HTR-8/SVneo (cell line): ENCODE measurements at places on chromosomes 7 and 10.
A peak's percentile ranks its signal among the peaks of the same experiment; 100 is the strongest.

GRCh38 chr7:32079510-32079909 lies 9.3 kb upstream of the PDE1C start:
- DNase-seq: no peak

- DNase-seq: no peak
Measured at GRCh38 chr10:77125231-77125630, 512.4 kb downstream of the KCNMA1 start.

DNA sequence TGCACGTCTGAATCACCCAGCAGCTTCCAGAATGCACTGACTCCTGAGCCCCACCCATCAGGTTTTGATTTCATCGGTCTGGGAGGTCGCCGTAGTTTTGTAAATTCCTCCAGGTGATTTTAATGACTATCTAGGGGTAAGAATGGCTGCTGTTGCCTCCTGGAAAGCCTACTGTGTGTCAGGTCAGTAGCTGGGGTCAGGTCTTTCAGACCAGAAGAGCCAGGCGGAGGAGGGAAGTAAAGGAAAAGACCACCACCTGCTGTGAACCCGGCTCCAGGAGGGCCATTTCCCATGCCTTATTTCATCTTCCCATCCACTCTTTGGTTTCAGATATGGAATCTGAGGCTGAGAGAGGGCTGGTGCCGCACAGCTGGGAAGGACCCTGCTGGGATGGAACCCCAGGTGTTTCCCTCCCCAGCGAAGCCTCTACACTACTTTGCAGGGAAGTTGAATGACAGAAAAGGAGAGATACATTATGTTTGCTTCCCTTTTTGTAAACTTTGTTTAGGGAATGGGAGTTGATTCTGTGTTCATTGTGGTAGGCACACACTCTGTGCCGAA lies 19.8 kb downstream of the ADAMTS14 start:
- DNase-seq: no peak

DNA sequence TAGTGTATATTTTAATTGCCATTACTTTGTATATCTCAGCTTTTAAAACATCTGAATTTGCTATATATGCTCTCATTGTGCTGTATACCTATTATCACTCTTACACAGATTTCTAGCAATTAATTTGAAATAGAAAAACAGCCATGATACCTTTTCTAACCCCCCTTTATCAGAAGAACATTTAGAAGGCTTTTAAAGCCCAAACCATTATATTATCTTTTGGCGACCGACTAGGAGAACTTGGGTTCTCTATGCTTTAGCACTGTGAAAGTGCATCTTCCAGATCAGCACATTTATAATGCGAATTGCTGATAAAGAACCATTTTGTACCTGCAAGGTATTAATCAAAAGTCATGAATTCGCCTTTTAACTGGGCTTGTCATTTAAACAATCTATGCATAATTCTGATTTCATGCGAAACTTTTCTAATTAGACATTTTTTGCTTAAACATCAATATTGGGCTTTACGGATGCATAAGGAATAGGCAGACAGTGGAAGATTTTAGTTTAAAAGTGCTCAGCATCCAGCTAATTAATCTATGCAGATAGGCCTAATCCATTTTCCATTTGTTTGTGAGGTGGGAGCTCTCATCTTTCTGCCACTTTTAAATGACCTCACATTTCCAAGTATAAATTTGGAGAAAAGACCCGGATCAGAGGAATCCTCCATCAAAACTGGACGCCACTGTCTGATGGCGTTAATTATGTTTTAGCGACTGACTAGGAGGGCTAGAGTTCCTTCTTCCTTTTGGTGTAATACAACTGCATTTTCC lies 1.2 kb upstream of the MLLT10 start:
- no peak for DNase-seq

GRCh38 chr7:121504482-121504881 lies 108.4 kb upstream of the FAM3C start:
- DNase-seq: peak; percentile 56

DNA sequence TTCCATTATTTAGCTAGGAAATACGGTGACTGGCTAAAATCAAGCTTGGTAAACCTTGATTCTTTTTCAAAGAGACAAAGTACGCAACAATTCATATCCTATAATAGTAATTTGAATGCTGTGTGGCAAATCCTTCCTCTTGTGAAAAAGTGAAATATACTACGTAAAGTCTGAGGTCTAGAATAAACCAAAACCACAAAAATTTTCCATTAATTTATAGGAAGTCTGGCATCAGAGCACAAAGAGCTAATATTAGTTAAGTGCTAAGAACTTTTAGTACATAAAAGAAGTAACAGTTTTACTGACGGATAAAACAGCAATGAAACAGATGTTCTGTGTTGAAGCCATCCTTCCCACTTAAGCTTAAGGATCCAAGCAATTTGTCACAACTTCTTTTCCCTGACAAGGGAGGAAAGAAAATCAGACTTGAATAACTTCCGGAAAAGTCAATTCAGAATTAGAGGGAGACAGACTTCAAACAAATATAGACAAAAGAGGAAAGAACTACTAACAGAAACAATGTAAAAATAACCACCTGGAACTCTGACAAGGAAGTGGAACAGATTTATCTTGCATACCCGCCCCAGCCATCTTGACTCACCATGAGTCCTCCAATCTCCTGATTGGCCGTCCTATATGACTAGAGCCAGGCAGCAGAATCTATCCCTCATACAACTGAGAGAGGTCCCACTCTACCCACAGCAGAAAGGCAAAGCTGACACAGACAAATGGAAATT lies 34.6 kb downstream of the RHEB start:
- no peak for DNase-seq

- peak; percentile 6 for DNase-seq
Measured at GRCh38 chr7:121020249-121020988, 31.9 kb downstream of the CPED1 start.

GRCh38 chr7:141119187-141119586 lies 45.3 kb downstream of the TMEM178B start:
- no peak for DNase-seq

DNA sequence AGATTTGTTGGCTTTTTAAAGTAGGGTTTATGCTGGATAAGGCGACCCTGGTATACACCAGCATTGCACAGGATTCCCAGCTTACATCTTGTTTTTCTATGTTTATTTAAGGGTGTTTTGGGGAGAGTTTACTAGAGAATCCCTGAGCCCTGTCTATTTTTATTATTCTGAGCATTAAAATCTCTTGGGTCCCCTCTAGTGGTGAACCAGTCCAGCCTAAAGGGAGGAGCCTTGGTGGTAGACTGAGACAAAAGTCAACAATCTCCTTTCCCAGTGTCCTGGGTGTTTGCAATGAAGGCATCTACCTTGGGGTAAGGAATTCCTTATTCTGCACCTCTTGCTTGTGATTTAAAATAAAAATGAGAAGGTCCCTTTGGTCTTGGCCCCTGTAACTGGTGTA lies 38.2 kb downstream of the ANTXRL start:
- DNase-seq: no peak

DNA sequence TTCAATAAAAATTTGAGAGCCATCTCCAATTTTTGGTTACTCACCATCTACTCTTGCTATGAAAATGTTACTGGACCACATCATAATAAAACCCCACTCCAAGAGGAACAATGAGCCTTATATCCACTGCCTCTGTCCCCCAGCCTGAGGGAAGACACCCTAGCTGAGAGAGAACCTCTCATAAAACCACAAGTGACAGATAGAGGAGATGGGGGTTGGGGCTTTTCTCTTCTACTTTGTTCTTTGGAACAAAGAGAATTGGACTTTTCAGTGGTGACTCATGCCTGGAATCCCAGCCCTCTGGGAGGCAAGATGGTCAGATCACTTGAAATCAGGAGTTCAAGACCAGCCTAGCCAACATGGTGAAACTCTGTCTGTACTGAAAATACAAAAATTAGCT lies 27.6 kb upstream of the TAS2R16 start:
- DNase-seq: no peak

- DNase-seq: no peak
Measured at GRCh38 chr10:20492447-20492846, 404.7 kb downstream of the NEBL start.

DNA sequence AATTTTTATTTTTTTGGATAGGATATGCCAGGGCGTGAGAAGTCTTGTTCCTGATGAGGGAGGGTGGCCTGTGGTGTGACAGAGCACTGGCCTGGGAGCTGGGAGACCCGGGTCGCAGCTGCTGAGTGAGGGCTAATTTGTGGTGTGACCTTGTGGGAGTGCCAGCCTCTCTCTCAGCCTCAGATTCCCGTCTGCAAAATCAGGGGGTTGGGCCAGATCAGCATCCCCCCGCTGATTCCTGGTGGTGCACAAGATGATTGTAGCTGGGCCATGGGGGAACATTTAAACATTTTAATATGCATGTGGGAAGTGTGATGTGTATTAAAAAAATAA lies 14.9 kb downstream of the TSPAN15 start:
- no peak for DNase-seq

DNA sequence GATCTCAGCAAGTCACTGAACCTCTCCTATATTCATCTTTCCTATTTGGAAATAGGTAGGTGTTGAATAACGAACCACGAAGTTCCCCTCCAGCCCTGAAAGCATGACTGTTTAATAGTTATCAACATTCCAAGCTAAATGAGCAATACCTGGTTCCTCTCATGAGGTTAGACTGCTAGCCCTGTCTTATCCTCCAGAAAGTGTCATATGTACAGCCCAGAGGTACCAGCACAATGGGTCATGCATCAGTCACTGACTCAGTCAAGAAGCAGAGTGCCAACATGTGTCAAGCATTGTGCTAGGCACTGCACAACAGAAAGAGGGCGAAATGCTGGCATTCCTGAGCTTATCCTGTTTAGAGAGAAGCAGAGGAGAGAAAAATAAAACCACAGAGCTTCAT lies 70.0 kb downstream of the AMPH start:
- DNase-seq: no peak

GRCh38 chr7:30648744-30649540 lies 33.3 kb downstream of the CRHR2 start:
- DNase-seq: no peak

- DNase-seq: no peak
Measured at GRCh38 chr7:2003451-2003930, 229.3 kb downstream of the MAD1L1 start.

- peak; percentile 55 for DNase-seq
Measured at GRCh38 chr7:100465702-100466311, 1.7 kb upstream of the SPACDR start.

- peak; percentile 78 for DNase-seq
Measured at GRCh38 chr7:55132890-55133551, 114.2 kb downstream of the EGFR start.

GRCh38 chr7:44052771-44053365 lies 8.4 kb downstream of the DBNL start:
- no peak for DNase-seq

DNA sequence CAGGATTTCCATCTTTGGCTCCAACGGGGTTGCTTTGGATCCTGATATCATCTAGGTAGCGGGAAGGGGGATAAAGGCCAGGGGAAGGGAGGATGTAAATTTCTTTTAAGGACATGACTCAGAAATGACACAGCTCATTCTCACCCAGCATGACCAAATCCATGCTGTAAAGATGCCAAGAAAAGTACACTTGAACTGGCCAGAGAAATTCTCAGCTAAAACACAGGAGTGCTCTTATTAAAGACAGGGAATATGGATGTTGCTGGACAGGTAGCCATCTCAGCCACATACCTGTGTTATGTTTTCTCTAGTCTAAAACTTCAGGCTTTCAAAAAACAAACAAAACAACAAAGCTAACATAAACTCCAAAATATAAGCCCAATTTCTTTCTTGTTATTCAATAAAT lies 68.3 kb downstream of the NAMPT start:
- DNase-seq: peak; percentile 62

- no peak for DNase-seq
Measured at GRCh38 chr10:14020037-14020664, 310.6 kb downstream of the FRMD4A start.

- no peak for DNase-seq
Measured at GRCh38 chr10:30455816-30456215, 21.8 kb downstream of the MAP3K8 start.

DNA sequence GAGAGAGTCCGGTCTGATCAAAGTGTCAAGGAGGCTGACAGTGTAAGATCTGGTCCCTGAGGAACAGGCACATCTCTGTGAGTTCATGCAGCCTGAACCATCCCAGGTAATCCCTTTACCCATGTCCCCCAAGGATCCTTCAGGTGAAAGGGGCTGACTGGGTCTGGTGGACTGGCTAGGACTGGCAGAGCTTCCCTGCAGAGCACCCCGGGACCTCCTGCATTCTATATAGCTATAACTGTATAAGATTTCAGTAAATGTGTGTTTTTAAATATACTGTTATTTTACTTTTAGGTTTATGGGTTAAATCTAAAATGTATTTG lies 246.8 kb downstream of the ELMO1 start:
- DNase-seq: no peak

DNA sequence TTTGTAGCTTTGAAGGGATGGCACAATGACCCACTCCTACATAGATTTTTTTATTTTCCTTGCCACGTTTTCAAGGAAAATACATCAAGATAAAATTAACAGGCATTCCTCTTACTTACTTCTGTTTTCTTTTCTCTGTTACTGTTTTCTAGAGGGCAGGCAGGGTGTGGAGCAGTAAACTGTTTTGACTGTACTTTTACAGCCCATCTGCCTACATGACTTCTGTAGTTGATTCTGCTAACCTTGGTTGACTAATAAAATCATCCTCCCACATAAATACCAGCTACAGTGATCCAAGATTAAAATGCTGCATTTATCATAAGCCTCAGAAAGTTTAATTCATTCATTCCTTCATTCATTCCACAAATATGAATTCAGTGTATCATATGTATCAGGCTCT lies 158.5 kb downstream of the TRIL start:
- DNase-seq: no peak

DNA sequence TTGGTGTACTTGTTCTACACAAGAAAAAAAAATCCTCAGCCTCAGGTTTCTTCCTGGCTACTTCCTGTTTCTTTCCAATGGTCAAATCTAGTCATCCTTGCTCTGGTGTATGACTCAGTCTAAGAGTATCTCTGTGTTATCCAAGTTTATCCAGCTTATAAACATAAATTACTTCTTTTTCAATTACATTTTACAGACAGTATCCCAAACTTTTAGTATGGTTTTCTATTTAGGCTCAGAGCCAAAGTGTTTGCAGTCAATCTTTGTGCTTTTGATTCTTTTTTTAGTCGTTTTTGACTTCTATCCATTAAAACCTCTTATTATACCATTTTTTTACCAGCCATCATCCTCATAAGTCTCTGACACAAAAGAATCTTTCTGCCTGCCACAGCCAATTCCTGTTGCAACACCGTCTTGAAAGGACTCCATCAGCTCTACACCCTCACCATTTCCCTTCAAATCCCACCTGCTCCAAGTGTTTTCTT lies 294.6 kb downstream of the PTEN start:
- DNase-seq: peak; percentile 71

GRCh38 chr10:107409522-107409921 lies 245.0 kb upstream of the SORCS1 start:
- DNase-seq: no peak
